Aortic smooth muscle cell (primary cell): ENCODE measurements at places on chromosomes 7 and 10. TPM values are rescaled to one million over a fixed set of nuclear protein-coding genes. Genes with fewer than 3 reads are reported as not detected.

SEMA3A gene
- total RNA-seq = 42.3 and 52.1 TPM in 2 replicates

KIAA1217 gene
- total RNA-seq = 1.6 and 5.2 TPM in 2 replicates

LIPN gene
- not detected in 2 replicates for total RNA-seq

FGF8 gene
- not detected in 2 replicates for total RNA-seq

TAS2R41 gene
- not detected in 2 replicates for total RNA-seq

SPAG6 gene
- 0.06 TPM in 1 of 2 replicates, not detected in the other for total RNA-seq

TRIM50 gene
- not detected in 2 replicates for total RNA-seq

NPFFR1 gene
- total RNA-seq = under 0.01 TPM in 1 of 2 replicates, not detected in the other

ZNRF2 gene
- total RNA-seq = 4.2 and 4.6 TPM in 2 replicates

FAM25A gene
- not detected in 2 replicates for total RNA-seq

RGR gene
- total RNA-seq = not detected in 2 replicates

HPSE2 gene
- total RNA-seq = not detected in 2 replicates

AP5Z1 gene
- total RNA-seq = 26.8 and 30.6 TPM in 2 replicates

PDZD7 gene
- total RNA-seq = 3.3 and 3.4 TPM in 2 replicates

TMEM176B gene
- 0.13 TPM in 1 of 2 replicates, not detected in the other for total RNA-seq

HOXA4 gene
- 0.12 and 0.13 TPM in 2 replicates for total RNA-seq

C1QL3 gene
- 0.06 TPM in 1 of 2 replicates, not detected in the other for total RNA-seq

HGF gene
- total RNA-seq = 792 and 854 TPM in 2 replicates

OR2A12 gene
- total RNA-seq = not detected in 2 replicates

ARHGEF35 gene
- 2.0 and 3.0 TPM in 2 replicates for total RNA-seq

FAM131B gene
- total RNA-seq = 1.6 and 2.0 TPM in 2 replicates

PTPN20 gene
- total RNA-seq = 0.92 and 0.99 TPM in 2 replicates

GAD2 gene
- not detected in 2 replicates for total RNA-seq

SLC18A3 gene
- not detected in 2 replicates for total RNA-seq

ENO4 gene
- total RNA-seq = 0.19 and 0.26 TPM in 2 replicates

C10orf90 gene
- total RNA-seq = 0.06 and 0.13 TPM in 2 replicates

ASZ1 gene
- not detected in 2 replicates for total RNA-seq

GOLGA7B gene
- total RNA-seq = 0.06 TPM in 1 of 2 replicates, not detected in the other

GNAT3 gene
- total RNA-seq = not detected in 2 replicates

LRRC17 gene
- total RNA-seq = 105 and 207 TPM in 2 replicates
